ENCODE measurements at places on chromosomes 5 and 9. TPM values are rescaled to one million over a fixed set of nuclear protein-coding genes. Genes with fewer than 3 reads are reported as not detected.

The C9orf50 gene
- not detected for total RNA-seq

The TRIM52 gene
- 8.3 TPM for total RNA-seq

- DNase-seq, result no peak
Observed at GRCh38 chr9:138075961-138076649, 198.5 kb downstream of the CACNA1B start.

The FOXI1 gene
- not detected for total RNA-seq

DNA sequence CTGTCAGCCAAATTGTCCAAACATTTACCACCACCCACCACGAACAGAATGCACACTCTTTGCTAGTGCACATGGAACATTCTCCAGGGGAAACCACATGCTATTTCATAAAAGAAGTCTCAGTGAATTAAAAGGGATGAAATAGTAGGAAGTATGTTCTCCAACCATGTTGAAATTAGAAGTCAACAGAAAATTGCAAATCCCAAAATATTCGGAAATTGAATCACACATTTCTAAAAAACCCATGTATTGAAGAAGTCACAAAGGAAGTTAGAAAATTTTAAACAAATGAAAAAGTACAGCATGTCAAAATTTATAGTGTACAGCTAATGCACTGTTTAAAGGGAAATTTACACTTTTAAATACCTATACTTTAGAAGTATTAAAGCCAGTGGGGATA lies 50.8 kb downstream of the TGFBR1 start:
- no peak for DNase-seq

The C5orf15 gene
- total RNA-seq, result 50.5 TPM

The NUTM2G gene
- not detected for total RNA-seq

The RNF44 gene
- total RNA-seq, result 9.1 TPM

- DNase-seq, result peak; percentile 70
Observed at GRCh38 chr5:58849921-58850667, 267.2 kb downstream of the RAB3C start.

The ITK gene
- total RNA-seq, result 0.13 TPM

GRCh38 chr9:126216826-126217225 lies 109.8 kb upstream of the MVB12B start:
- no peak for DNase-seq

The SGCD gene
- total RNA-seq, result 86.6 TPM

- DNase-seq, result peak; percentile 17
Observed at GRCh38 chr5:137113161-137113560, 386.0 kb downstream of the SPOCK1 start.

DNA sequence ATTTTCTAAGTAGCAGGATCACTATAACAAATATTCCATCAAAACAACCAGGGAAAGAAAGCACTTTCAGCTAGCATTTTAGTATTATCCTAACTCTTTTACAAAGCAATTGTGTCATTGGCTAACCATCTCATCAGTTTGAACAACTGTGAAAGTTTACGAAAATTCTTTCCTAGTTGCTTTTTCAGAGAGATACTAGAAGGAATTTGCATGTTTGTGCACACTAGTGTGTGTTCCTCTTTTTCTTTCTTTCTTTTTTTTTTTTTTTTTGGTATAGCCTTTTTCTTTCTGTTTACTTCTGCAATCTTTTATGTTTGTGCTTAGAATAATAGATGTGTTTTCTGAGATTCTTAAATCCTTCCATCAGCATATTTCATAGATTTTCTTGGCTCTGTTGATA lies 124.7 kb upstream of the SEMA6A start:
- DNase-seq, result peak; percentile 33

The CTNND2 gene
- 0.49 TPM for total RNA-seq

GRCh38 chr5:2575871-2576270 lies 175.6 kb downstream of the IRX2 start:
- no peak for DNase-seq

- no peak for DNase-seq
Observed at GRCh38 chr5:84622461-84622860, 237.8 kb upstream of the EDIL3 start.

- peak; percentile 13 for DNase-seq
Observed at GRCh38 chr9:8365029-8365428, 565.5 kb upstream of the DMAC1 start.

GRCh38 chr9:129284607-129285291 lies 106.7 kb upstream of the IER5L start:
- DNase-seq, result no peak

DNA sequence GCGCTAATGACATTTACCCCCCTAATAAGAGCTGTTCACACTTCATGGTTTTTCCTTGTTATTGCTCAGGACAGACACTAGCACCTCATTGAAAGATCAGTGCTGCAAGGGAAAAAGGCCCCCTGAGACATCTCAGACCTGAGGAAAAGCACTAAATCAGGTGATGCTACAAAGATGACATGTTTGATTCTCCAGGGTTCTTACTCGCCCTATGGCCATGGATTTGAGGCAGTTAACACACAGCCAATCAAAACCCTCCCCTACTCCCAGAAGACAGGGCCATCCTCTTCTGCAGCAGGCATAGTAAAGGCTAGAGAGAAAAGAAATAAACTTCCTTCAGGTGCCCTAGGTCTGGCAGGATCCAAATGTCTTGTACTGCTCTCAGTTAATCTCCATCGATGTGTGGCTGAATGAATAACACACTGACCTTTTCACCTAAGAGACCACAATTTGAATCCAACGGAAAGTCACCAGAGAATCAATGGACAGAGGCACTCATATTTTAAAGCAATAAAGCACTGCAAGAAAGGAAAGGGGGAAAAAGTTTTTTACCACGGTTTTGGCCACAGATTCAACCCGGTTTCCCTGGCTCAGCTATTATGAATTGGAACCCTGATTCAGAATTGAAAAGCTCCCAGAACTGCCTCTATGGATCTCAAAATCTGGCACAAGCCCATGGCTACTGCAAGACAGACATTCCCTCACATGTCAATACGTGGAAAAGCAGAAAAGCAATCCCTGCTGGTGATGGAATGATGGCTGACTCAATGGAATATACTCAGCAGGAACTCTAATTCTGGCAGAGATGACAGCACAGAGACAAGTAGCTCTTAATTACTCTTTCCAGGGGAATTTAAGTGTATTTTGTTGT lies 329.5 kb downstream of the BNC2 start:
- peak; percentile 96 for DNase-seq

The ACO1 gene
- total RNA-seq, result 24.8 TPM

The GGTA1 gene
- 9.9 TPM for total RNA-seq

The ADAMTS12 gene
- 23.9 TPM for total RNA-seq

GRCh38 chr9:128145536-128145935 lies 3.7 kb upstream of the LCN2 start:
- DNase-seq, result no peak

The ORM2 gene
- total RNA-seq, result not detected
